ENCODE measurements at places on chromosomes 6 and 20.

GRCh38 chr6:90918361-90918760 lies 331.5 kb upstream of the MAP3K7 start:
- no peak for DNase-seq

DNA sequence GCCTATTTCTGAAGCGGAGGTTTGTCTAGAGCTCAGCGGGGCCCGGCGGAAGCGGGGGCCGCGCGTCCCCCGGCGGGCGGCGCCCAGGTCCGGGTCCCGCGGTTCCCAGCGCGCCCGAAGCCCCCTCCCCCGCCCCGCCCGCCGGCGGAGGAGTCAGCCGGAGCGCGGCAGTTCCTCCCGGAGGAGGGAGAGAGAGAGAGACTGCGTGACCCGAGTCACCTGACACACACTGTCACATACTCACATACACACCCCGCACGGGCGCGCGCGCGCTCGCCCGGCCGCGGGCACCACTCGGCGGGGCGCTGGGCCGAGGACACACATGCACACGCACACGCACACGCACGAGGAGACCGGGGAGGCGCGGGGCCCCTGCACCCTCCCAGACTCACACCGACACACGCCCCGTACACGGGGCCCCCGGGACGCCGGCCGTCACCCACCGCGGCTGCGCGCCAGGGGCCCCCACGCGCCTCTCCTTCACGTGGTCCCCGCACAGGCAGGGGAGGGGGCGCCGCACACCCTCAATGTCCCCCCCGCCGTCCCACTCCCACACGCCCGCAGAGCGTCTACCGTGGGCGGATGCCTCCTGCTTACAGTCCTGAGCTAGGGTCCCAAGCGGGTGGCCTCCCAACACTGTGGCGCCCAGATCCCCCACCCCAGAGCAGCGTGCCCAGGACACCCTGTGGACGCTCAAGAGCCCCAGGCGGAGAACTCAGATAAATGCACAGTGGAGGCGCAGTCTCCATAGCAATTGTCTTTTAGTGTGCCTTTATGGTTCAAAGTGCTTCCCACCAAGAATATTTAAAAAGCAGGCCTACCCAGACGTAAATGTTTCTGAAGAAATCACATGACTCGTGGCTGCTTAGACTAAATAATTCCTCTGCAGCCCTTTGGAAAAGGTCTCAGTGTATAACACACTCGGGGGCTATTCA lies at the start of gene RRAGD:
Gene RRAGD, minus strand, starts transcription at position 203 of the 935 bp plus-strand sequence. CDS start 280 bp downstream, outside the sequence.
- DNase-seq, result peak; percentile 75

DNA sequence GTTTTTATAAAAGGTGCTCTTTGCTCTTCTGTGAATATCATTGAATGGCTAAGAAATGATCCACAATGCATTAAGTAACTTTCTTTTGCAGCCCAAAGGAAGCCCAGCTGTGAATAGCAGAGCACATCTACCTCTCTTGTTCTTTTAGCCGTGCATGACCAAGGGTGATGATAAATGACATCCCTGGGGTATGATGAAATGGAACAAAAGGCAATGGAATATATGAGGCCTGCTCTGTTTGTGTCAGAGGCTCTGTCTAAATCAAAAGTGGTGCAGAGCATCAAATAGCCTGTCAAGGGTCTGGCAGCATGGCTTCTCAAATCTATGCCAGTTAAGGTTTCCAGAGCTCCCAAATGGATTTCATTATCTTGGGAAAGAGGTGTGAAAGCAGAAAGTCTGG lies 362.6 kb upstream of the RNF217 start:
- no peak for DNase-seq

DNA sequence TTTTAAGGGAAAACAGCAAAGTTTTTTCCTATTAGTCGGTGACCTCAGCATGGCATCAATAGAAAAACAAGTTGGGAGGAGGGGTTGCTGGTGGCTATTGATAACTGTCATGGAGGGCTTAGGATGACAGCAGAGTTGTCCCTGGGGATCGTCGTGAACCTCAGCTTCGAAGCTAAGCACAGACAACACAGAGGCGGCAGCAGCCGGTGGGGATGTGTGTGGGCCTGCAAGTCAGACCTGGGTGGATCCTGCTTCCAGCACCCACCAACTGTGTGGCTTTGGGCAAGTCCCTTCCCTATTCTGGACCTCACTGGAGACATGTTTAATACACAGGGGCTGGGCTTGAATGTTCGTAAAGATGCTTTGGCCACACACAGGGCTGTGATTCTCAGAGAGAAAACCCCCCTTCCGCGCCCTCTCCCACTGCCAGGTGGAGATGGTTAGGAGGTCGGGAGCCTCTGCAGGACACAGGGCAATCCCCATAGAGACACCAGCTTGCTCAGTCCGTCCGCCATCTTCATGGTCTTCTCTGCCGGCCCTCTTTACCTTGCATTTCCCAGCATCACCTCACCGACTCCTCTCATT lies 83.1 kb upstream of the TOX2 start:
- no peak for DNase-seq

GRCh38 chr6:139153855-139154254 lies 19.0 kb downstream of the HECA start:
- DNase-seq, result no peak

All from left hindlimb (tissue), 1 donor.